ENCODE measurements at places on chromosomes 3 and 15. TPM values are rescaled to one million over a fixed set of nuclear protein-coding genes. Genes with fewer than 3 reads are reported as not detected.

DNA sequence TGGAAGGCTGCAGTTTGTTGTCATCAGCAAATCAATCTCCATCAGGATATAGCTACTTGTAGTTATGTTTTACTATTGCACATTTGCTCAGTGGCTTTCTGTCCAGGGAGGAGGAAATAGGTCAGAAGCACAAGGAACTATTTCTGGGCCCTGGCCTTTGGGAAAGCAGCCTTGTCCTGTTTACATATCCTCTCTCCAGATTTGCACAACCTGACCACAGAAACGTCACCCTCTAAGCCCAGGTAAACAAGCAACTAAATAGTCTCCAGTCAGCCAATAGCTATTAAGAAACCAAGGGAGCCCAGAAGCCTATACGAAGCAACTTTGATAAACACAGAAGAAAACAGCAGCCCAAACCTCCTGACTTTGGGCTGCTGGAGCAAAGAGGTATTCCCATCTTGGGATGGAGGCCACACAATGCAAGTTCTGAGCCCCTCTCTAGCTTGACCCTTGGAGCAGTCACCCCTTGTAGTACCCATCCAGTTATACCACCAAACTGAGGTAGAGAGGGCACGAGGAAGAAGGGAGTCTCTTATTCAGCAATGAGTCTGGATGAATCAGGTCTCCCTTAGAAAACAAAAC is 2.3 kb upstream of the FEM1B start:
- no peak for DNase-seq

- no peak for DNase-seq
These were observed 656.7 kb upstream of the CCDC54 start for GRCh38 chr3:106720510-106720909.

DNA sequence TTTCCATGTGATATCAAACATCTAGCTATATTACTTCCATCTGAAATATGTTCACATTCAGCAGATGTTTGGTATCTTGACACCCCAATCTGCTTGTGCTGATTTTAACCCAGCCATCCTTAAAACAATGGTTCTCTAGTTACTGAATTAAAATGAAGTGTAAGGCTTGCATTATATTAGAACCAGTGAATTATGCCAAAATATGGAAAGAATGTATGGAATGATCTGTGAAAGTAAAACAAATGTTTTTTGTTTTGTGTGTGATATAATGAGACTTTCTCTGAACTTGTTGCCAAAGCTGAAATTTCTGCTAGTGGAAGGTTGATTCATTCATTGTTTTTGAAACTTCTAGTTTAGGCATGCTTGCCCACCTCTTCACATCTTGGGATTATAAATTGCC is 317.1 kb downstream of the MEX3B start:
- no peak for DNase-seq

PIF1 gene
- 1.7 TPM for total RNA-seq

DNA sequence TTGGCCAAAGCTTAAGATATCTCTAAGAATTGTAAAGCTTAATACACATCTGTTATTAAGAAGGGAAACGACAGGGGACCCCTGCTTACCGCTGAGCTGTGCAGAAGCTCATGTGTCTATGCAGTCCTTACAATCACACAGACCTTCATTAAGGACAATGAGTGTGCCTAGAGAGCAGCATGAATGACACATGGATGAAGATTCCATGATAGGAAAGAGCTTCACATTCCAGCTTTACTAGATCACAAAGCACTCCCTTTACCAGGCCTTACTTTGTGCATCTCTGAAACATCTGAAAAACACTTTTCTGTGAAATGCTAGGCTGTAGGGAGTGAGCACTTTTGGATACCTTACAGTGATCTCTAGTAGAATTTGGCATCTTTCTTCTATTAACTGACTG is 32.0 kb downstream of the RNF168 start:
- peak; percentile 9 for DNase-seq

DNA sequence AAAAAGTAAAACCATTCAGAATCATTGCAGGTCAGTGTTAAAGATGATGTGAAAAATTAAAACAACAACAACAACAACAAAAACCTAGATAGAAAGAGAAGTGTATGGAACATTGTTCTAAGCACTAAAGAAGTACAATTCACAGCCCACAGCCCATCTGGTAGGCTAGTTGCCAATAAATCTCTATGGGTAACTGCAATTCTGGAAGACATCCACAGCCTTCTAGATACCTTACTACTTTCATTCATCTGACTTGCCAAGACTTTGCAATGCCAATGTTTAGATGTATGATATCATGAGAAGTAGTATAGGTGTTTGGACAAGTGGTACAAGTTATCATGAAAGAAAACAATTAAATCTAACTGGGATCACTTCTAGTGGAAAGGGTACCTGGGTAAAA is 198.6 kb downstream of the VGLL3 start:
- DNase-seq: peak; percentile 66

- DNase-seq: no peak
These were observed 83.4 kb downstream of the TLE3 start for GRCh38 chr15:70014331-70014730.

- DNase-seq: no peak
These were observed 92.1 kb downstream of the SLC49A4 start for GRCh38 chr3:122886946-122887345.

DNA sequence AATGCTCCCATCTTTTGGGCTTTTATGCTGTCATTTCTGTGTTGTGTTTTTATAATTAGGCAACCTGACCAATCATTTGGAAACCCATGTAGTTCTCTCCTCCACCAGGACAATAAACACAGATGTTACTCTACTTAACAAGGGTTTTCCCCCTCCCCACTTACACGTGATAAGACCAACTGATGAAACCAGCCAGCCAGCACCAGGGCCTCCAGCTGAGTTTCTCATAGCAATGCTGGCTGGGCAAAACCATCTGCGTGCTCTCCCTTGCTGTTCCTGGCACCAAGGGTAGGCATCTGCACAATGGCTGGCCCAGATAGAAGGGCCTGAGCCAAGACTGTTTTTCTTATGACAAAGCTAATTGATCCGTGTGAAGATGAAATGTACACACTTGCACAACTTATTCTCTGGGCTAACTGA is 310.4 kb downstream of the PLCL2 start:
- peak; percentile 26 for DNase-seq
